ENCODE measurements at places on chromosomes 12 and 14.
A peak's percentile ranks its signal among the peaks of the same experiment; 100 is the strongest.

- no peak for DNase-seq
Observed at GRCh38 chr14:94925416-94926173, 155.7 kb upstream of the GSC start.

GRCh38 chr12:89072294-89073026, 279.8 kb downstream of the DUSP6 start:
- DNase-seq, result no peak

DNA sequence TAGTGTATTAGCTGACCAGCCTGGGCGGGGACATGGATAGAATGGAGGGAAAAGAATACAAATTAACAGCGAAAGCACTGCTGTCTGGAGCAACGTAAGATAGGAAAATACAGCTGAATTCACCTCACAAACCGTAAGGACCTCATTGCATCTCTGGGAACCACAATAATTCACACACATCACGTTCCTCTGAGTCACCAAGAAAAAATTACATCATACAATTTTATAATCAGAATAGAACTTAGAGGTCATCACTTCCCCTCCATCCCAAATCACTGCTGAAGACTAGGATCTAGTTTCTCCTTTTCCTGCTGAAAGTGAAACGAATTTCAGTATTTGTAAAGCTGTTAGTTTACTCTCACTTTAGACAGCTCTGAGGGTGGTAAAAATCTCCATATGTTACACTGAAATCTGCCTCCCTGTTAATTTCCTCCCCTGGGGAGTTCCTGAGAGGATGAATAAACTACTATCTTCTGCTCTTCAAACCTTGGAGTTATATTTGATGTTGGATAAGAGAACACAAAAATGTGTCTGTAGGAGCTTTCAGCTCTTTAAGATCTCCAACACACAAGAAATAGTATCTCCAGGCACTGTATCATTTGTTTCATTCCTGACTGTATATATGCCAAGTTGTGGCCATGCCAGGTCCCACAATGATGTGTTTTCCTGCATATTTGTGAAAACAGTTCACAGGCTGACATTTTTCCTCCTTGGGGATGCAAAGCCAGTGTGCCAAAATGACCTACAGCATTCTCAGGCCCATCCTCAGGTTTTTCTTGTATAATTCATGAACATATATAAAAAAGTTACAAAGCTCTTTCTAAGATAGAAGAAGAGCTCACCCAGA, 63.8 kb upstream of the SSTR1 start:
- DNase-seq, result no peak

DNA sequence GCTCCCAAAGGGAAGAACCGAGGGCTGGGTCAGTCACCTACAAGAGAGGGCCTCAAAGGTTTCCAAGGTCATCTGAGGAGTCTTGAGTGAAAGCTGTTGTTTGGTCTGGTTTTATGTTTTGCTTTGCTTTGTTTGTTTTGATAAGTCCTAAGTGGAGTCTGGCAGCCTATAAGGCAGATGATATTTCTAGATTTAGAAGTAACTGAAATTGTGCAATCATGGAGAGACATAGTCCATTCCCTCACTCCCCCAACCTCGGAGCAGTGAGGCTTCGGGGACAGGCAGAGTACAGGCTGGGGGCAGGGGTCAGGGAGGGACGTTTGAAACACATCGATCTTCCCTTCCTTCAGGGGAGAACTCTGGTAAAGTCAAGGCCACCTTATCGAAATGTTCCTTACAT, 42.3 kb downstream of the TTC9 start:
- no peak for DNase-seq

DNA sequence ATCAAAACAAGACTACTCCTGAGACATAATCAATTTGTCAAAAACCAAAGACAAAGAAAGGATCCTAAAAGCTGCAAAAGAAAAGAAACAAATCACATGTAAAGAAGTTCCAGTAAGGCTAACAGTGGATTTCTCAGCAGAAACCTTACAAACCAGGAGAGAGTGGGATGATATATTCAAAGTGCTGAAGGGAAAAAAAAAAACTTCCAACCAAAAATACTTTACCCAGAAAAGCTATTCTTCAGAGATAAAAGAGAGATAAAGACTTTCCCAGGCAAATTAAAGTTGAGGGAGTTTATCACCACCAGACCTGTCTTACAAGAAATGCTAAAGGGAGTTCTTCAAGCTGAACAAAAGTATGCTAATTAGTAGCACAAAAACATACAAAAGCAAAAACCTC, 91.9 kb upstream of the PPP2R5C start:
- no peak for DNase-seq

GRCh38 chr12:104701756-104702155, 245.0 kb downstream of the CHST11 start:
- no peak for DNase-seq

- no peak for DNase-seq
Observed at GRCh38 chr14:91693346-91693745, 38.5 kb downstream of the CATSPERB start.

- no peak for DNase-seq
Observed at GRCh38 chr12:104350211-104351056, 46.9 kb downstream of the EID3 start.

DNA sequence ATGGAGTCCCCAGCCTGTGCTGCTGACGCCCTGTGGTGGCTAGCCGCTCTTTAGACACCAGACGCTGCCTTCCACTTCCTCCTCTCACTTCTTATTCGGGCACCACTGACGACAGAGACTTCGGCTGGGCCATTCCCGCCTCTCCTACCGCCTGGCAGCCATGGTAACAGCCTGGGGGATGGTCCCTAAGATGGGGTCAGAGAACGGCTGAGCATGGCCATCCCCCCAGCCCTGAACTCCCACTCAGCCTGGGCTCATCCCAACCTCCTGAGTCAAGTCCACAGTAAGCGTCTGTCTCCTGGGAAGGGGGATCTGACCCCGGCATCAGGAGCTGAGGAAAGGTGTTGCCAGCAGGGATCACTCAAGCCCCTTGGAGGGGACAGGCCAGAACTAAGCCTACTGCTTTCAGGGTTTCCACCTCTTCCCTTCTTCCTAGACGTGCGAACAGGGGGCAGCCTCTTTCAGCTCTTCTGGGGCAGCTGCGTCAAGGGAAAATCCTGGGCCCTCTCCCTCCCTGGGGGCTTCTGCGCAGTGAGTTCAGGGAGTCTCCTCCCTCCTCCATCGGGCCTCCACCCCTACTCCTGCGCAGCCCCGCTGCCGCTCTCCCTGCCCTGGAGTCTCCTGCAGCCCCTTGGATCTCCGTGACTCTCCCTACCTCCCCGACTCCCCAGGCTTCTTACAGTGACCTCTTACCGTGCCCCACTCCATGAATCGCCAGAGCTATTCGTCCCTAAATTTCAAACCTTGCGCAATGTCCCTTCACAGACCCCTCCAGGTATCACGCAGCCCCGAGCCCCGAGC, 643 bp upstream of the TAMALIN start:
- DNase-seq, result peak; percentile 70

DNA sequence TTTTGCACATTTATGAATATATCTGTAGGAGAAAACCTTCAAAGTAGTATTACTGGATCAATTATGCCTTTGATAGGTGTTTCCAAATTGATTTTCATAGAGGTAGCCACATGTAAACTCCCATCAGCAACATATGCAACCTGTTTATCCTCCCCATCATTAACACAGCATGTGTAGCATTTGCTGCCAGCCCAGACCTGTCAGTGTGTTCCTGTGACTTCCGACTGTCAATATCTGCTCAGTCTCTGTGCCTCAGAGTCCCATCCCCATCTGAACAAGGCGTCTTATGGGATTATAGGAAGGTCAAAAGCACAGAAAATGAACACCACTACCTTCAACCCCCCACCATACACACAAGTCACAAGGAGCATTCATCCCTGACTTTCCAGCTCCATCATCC, 9.5 kb upstream of the CAPRIN2 start:
- no peak for DNase-seq

DNA sequence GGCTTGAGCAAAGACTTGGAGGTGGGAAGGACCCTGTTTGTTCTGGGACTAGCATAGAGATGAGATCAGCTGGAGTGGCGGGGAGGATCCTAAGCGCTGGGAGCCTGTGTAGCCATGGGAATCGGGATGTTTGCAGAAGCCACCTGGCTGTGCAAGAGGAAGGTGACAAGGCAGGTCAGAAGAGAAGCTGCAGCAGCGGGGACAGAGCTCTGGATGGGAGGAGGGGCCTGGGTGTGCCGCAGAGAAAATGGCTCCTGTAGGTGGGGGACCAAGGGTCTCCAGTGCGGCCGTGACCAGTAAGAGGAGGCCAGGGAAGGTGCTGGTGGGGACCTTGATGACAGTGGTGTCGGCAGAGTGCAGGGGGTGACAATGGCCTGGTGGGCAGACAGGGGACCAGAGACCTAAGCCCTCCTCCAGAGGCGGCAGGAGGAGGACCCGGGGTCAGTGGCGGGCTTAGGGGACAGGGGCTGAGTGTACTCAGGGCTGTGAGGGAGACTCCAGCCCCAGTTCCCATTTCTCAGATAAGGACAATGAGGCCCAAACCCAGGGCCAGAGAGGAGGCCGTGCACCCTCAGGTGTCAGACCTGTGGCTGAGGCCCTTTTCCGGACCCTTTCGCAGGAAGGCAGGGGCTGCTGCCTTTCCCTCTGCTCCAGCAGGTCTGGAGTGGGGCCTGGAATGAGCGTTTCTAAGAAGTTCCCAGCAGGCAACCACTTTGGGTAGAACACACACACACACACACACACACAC, 206.6 kb upstream of the RTL1 start:
- no peak for DNase-seq

- DNase-seq, result no peak
Observed at GRCh38 chr12:15732341-15733061, 56.7 kb downstream of the EPS8 start.

DNA sequence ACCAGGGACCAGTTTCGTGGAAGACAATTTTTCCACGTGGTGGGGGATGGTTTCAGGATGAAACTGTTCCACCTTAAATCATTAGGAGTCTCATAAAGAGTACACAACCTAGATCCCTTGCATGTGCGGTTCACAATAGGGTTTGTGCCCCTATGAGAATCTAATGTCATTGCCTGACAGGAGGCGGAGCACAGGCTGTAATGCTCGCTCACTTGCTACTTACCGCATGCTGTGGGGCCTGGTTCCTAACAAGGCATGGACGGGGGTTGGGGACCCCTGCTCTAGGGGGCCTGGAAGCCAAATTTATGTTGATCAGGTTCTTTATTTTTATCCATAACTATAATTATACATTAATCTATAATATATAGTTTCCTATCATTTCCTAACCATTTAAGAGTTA, 315.3 kb downstream of the MED13L start:
- DNase-seq, result no peak

DNA sequence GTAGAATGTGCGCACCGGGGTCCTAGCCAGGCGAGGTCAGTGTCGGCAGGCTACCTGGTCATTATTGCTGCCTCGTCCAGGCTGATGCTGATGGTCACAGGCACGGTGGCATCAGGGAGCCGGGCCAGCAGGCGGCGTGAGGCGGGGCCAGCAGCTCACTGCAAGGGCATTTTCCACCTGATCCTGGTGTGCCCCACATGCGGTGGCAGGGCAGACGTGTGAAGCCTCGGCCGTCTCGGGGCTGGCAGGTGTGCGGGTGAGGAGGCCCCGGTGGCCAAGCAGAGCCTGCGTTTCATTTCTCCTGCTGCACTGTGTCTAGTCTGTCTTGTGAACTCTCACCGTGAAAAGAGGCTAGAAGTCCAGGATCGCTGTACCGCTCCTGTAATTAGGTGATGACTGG, 12.0 kb upstream of the AMN start:
- DNase-seq, result no peak

GRCh38 chr12:12562016-12562483, 613 bp downstream of the DUSP16 start:
- DNase-seq, result peak; percentile 43

DNA sequence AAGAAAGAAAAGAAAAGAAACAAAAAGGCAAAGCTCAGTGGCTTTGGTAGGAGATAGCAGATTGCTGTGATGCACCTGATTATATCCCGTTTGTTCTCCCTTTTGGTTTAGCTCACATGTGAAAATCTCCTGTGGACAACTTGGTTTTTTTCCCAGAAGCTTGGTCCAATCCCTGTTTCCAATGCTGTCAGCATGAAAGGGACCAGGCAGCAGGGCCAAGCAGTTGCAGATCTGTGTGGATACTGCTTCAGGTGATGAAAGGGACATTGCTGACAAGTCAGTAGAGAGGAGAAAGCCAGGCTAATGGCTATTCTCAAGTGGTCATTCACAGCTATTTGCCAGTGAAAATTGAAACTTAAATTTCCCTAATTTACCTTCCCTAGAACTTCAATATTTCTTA, 18.8 kb upstream of the SLCO1A2 start:
- no peak for DNase-seq

DNA sequence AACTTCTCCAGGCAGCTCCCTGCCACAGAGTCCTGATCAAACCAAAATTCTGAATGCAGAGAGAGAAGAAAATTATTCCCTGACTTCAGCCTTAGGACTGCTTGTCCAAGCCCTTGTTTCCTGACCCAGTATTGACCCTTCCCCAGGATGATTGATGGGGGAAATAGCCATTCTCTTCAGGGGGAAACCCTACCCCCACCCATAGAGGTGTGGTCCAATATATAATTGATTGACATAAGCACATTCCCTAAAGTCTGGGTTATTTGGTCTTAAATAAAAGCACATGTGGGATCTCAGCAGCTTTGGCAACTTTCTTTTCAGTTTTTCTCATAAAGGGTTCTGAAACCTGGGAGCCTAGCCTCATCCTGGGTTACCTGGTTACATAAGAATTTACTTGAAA, 201.2 kb upstream of the DDHD1 start:
- DNase-seq, result no peak

DNA sequence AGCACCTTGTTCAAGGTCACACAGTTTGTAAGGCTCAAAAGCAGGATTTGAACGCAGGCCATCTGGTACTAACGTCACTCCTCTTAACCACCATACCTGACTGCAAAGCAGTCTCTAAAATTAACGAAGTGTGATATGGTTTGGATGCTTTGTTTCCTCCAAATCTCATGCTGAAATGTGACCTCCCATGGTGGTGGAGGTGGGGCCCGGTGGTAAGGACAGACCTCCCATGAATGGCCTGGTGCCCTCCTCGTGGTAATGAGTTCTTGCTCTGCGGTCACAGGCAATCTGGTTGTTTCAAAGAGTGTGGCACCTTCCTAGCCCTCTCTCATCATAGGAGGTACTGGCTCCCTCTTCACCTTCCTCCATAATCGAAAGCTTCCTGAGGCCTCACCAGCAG, 102.2 kb upstream of the BCL2L14 start:
- DNase-seq, result no peak

GRCh38 chr12:54680374-54680773, 32.2 kb upstream of the DCD start:
- DNase-seq, result no peak

DNA sequence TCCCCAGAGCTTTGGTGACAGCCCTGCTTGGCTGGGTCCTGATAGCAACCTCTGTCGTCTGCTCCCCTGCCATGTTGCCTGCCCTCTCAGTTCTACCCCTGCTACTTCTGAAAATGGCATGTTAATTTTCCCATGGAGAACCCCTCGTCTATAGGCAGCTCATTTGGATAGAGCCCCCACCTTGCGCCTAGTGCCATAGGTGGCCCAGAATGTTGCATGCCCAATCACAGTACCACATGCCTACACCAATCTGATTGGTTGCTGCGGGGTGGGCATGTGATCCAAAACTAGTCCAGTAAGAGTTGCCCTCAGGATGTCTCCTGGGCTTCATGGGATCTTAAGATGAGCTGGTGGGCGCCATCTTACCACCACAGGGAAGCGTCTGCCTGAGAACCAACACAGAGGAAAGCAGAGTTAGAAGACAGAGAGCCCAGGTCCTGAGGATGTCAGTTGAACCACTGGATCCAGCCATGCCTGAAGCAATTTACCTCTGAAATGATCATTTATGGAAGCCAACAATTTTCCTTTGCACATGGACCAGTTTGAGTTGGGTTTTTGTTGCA, 85.7 kb downstream of the PAPOLA start:
- DNase-seq, result no peak

Data from head of caudate nucleus (tissue), 42 donors.